ENCODE measurements at places on chromosomes 12 and 14.

- DNase-seq, result no peak
These were observed 20.7 kb downstream of the FAIM2 start for GRCh38 chr12:49882851-49883464.

GRCh38 chr12:125136702-125137101 lies 71.5 kb downstream of the AACS start:
- DNase-seq, result no peak

DNA sequence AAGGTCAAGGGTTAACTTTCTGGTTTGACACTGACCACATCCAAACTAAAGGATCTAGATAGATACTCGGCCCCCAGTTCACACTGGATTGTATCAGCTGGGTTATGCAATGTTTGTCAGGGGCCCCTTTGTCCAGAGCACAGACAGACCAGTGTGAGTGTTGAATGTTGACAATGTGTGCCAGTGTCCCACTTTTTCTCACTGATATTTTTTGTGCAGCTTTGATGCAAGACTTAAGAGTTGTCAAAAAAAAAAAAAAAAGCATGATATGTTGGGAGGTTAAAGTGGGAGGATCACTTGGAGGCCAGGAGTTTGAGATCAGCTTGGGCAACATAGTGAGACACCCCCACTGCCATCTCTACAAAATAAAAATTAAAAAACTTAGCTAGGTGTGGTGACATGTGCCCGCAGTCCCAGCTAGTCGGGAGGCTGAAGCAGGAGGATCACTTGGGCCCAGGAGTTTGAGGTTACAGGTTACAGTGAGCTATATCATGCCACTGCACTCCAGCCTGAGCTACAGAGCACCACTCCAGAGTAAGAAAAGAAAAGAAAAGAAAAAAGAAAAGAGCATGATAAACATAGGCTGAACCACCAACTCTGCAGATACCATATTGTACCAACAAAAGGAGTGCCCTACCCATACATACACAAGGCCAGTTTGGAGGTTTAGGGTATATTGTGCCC lies 97.5 kb downstream of the LGR5 start:
- no peak for DNase-seq

DNA sequence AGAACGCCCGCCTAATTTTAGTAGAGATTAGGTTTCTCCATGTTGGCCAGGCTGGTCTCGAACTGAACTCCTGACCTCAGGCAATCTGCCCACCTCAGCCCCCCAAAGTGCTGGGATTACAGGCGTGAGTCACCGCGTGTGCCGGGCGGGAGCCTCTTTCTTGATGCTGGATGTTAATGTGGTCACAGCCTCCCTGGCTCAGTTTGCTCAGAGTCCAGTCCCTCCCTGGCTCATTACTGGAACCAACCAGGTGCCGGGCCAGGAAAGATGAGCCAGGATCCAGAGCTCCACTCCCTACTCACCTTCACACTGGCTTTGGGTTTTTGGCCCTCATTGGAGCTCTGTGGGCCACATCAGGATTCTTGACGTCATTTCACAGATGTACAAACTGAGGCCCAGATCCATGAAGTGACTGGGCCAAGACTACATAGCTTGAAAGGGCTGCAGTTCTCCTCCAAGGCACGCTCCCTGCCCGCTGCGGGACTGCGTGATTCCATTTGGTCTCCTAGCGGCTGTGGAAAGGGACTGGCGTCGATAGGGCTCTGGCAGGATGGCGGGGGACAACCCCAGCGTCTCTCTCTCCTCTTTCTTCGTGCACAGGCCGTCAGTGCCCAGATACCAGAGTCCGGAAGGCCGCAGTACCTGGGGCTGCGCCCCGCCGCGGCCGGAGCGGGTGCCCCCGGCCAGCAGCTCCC lies 5.1 kb upstream of the SHMT2 start:
- DNase-seq, result no peak

DNA sequence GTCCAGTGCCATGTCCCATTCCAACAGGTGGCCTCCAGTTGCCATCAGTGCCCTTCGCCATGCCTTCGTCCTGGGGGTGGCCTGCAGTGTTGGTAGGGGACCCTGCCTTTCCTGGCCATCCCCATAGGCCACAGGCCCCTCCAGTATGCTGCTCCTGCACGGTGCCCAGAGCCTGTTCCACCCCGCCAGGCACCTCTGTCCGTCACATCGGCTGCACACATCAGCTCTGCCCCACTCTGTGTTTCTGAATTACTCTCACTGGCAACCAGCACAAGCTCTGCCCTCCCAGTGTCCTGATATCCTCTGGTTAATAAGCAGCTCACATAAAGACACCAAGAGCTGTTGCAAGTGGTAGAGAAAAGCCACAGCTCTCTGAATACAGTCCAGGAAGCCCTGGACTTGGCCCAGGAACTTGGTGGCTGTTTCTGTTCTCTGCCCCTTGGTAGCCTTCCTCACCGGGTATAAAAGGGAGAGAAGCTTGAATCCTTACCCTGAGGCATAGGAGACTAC lies 31.3 kb upstream of the ATP2A2 start:
- DNase-seq, result no peak

- DNase-seq, result no peak
These were observed 7.6 kb upstream of the SCARB1 start for GRCh38 chr12:124871297-124871696.

DNA sequence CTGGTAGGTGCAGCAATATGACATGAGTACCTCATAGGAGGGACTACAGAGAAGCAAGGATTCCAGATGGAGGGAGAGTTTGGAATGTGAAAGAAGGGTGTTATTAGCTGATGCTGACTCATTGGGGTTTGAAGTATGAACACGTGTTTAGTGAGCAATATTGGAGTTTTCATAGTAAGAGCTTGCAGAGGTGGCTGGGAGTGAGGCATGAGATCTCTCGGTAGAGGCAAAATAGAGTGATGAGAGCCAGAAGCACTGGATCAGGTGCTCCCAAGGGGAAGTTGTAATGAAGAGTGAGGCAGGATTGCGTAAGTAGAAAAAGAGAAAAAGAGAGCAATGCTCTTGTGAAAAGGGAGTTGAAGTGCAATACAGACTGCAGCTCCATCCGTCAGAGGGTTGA lies 42.1 kb downstream of the MGST1 start:
- DNase-seq, result peak; percentile 60

DNA sequence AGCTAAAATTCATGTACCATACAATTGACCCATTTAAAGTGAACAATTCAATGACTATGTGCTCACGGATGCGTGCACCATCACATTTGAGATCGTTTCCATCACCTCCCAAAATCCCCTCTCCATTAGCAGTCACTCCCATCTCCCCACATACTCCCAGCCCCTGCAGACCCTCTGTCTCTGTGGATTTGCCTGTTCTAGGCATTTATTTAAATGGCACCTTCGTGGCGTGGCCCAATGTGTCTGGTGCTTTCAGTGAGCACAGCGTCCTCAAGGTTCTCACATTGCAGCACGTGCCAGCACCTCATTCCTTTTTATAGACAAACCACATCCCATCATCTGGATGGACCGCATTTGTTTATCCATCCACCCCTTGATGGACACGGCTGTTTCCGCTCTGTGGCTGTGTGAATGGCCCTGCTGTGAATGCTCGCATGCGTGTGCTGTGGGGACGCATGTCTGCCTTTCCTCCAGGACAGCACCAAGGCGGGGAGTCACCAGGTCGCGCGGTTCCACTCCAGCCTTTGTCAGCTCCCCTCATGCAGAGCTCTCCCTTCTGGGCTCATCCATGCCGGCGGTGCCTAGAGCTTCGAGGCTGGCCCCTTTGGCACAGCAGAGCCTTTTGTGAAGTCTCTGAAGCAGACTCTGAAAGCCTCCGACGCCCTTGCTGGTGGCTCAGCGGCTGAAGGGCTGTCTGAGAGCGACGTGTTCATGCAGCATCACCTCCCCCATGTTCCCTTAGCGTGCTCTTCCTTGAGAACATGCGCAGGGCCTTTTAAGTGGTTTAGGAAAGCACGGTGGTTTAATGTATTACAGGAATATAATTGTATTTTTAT lies 184.4 kb downstream of the KIF26A start:
- no peak for DNase-seq

GRCh38 chr14:89125216-89125615 lies 291.8 kb downstream of the FOXN3 start:
- DNase-seq, result peak; percentile 16

DNA sequence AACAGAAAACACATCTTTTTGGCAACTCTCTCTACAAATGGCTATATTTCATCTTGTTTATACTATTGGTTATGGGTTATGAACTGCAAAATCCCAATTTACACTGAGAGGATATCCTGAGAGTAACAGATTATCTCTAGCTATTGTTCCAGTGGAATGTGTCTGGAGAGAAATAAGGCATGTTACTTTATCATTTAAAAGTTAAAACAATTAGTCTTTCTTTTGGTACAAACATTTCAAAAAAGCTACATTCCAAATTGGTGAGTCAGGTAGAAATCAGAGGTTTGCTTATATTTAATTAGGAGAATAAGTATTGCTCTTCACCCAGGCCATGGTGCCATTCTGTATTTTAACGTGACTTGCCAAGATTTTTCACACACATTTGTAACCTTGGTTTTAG lies 411.6 kb downstream of the CCER1 start:
- DNase-seq, result peak; percentile 18

DNA sequence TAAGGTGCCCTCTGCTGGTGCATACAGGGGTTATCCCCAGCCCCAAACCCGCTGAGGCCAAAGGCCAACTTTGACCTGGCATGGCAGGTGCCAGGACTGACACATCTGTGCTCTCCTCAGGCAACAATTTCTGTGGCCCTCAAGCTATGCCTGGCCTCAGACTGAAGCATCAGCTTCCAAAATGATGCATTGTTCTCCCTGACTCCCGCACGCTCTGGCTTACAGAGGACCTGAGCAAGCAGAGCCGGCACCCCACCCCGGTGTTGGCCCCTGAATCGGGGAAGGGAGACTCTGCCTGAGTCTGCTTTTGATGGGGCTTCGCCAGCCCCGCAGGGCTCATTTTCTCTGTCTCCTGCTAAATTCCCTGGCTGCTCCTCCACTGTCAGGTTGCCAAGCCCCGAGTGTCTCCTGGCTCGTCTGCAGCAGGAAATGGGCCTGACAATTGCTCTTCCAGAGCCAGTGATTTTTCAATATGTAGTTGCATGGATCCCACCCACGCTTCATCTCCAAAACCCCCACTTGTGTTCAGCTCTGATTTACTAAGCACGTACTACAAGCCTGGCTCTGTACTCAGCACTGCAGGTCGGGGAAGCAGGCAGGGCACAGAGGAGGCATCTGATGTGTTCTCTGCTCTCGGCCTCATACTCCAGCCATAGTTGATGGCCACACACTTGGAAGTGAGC lies 126.1 kb downstream of the SLC38A6 start:
- DNase-seq, result peak; percentile 90

- DNase-seq, result peak; percentile 87
These were observed 40.7 kb downstream of the LRRIQ1 start for GRCh38 chr12:85076688-85077430.

GRCh38 chr12:79674629-79675028 lies 16.1 kb downstream of the PAWR start:
- peak; percentile 82 for DNase-seq

GRCh38 chr12:10716704-10717315 lies 6.3 kb downstream of the YBX3 start:
- peak; percentile 85 for DNase-seq

DNA sequence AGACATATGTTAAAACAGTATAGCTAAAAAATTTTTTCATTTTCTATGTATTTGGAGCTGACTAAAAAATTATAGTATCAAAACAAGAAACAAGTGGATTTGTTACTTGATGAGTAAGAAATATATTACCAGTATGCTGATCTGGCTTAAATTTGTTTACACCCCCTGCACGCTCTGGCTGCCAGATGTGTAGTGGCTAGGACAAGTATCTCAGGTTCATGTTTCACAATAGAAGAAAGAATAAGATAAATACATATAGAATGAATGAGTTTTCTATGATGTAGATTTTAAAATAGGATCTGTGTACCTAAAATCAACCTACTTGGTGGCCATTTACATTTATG lies 13.1 kb downstream of the NAA30 start:
- DNase-seq, result no peak

DNA sequence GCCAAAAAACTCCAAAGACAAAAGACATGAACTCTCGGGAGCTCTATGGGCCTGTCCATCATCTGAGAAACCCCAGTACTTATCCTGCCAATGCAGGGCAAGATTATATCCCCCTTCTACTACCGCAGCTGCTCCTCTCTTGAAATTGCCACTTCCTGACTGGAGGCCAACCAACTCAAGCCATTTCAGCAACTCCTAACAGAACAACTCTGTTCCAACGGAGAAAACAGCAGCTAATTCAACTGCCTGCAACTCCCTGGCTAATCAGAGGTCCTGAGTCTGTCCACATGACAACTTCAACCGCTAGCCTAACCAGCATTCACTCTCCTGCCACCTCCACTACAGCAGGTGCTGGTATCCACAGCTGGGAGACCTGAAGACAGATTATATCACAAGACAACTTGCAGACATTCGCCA lies 24.1 kb downstream of the CEP83 start:
- DNase-seq, result no peak

DNA sequence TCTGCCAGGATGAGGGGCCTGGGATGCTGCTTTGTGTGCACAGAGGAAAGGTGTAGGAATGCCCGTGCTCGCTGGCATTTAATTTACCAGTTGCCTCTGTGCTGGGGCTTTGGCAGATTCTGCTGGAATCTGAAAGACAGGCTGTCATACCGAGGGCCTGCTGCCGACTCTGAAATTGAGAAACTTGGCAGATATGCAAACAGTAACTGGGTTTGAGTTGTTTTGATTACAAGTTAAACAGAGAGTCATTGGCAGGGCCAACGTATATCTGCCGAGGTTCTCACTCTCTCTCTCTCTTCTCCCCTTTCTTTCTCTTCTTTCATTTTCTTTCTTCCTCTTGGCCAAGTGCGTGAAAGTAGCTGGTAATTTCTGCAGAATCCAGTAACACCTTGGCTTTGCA lies 618.7 kb downstream of the VRK1 start:
- no peak for DNase-seq

DNA sequence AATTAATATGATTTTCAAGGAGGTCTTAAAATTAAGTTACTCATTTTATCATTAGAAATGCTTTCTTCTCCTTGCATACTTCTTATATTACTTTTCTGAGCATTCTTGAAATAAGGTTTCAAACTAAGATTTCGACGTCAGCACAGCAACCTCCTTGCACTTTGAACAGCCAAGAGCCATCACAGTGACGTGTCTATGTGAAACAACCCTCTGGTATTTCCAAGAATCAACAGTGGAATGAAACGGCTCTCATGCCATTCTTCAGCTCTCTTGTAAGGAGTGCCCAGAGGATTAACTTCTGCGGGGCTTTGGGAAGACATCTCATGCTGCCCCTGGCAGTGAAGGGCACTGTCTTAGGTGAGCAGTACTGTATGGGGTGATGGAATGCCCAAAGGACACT lies 109.2 kb downstream of the EFCAB11 start:
- peak; percentile 88 for DNase-seq

DNA sequence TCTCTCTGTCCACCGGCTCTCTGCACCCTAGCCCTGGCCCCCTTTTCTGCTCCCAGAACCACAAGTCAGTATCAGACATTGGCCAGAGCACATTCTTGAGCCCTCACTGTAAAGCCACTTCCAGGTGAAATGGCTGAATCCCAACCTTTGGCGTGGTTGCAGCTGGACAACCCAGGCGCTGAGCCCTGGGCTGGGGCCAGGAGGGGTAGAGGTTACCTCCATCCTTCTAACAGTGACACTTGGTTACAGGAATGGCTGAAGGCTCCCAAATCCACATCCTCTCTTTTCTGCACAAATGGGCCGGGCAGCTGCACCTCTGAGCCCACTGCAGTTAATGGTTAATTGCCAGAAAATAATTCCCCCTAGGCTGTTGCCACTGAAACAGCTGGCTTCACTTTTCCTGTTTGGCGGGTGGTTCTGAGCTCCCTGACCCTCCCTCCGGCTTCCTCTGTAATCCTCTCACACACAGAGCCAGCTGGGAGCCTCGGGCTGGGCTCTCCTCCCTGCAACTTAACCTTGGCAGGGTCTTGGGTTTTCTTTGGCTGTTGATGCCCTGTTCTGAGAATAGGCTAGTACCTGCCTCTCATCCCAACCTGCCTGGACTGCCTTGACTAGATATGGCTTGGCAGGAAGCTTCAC lies 44.1 kb downstream of the TSPAN11 start:
- DNase-seq, result no peak
